ENCODE measurements at places on chromosomes 6 and 20. TPM values are rescaled to one million over a fixed set of nuclear protein-coding genes. Genes with fewer than 3 reads are reported as not detected.
A peak's percentile ranks its signal among the peaks of the same experiment; 100 is the strongest.

DNA sequence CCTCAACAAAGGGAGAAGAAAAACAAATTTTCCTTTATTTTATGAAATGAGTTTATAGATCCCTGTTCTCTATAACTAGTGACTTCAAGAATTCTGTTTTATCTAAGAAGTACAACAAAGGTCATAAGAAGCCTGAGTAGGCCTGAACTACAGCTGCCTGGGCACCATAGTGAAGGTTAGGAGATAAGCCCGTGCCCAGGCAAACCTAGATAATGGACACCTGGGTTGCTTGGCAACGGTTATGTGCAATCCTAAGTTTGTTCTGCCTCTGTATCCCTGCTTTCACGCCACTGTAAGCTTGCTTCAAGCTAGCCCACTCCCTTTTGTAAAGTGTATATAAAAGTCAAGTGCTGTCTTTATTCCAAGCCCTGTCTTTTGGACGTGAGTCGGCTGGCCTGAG lies 23.2 kb downstream of the SCGN start:
- DNase-seq: no peak

GRCh38 chr20:3818155-3819151 lies 1.9 kb upstream of the AP5S1 start:
- peak; percentile 78 for DNase-seq

DNA sequence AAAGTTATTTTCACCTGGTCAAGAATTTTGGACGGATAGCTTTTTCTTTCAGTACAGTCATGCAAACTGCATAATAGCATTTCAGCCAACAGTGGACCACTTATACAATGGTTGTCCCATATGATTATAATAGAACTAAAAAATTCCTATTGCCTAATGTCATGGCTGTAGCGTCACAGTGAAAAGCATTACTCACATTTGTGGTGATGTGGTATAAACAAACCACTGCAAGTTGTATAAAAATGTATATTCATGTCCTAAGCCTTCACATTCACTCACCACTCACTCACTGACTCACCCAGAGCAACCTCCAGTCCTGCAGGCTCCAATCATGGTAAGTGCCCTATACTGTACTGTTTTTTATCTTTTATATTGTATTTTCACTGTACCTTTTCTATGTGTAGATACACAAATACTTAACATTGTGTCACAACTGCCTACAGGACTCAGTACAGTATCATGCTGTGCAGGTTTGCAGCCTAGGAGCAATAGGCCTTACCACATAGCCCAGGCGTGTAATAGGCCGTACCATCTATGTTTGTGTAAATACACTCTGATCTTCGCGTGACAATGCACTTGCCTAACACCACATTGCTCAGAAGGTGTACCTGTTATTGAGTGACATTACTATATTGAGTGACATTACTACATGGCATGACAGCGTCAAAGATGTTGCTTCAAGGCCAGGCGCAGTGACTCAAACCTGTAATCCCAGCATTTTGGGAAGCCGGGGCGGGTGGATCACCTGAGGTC lies 17.9 kb downstream of the ABHD12 start:
- DNase-seq: no peak

- DNase-seq: no peak
Measured at GRCh38 chr6:22882581-22882980, 313.2 kb downstream of the HDGFL1 start.

GRCh38 chr20:37327748-37328147 lies 18.2 kb upstream of the SRC start:
- DNase-seq: peak; percentile 67

GRCh38 chr6:47034926-47035325 lies 7.2 kb downstream of the ADGRF1 start:
- peak; percentile 33 for DNase-seq

DNA sequence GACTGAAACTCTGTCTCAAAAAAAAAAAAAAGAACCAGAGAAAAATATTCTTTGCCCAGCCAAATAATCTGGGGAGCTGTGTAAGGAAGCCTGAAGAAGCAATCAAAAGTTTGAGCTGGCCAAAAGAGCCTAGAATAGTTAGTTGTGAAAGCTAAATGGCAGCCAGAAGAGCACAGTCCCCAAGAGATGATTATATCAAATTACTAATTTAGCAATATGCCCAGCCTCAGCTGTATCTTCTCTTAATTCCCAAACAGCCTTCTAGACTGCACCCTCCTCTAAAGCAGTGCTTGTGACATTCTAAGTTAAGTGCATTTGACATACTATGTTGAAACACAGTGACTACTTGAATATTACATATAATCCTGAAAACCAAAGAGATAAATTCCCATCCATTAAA lies 38.9 kb downstream of the CDK19 start:
- DNase-seq: no peak

GRCh38 chr20:44477151-44477550 lies 1.5 kb downstream of the TTPAL start:
- DNase-seq: no peak

DNA sequence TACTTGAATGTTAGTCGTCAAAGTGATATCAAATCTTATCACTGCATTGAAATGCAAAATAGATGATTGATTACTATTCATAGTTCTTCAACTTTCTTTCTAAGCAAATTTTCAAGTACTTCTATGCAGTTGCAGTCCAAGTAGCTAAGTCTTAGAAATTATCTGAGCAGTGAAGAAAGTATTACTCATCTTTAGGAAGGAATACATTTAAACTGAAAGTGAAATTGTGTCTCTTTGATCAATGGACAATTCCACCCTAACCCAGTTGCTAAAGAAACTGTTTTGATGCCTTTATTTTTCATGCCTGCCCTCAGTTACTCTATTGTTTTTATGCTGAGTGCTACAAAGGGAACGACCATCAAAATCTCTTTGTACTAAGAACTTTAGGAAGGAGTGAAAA lies 337.4 kb downstream of the GRIK2 start:
- DNase-seq: no peak

- peak; percentile 19 for DNase-seq
Measured at GRCh38 chr6:6599468-6599873, 11.0 kb downstream of the LY86 start.

DNA sequence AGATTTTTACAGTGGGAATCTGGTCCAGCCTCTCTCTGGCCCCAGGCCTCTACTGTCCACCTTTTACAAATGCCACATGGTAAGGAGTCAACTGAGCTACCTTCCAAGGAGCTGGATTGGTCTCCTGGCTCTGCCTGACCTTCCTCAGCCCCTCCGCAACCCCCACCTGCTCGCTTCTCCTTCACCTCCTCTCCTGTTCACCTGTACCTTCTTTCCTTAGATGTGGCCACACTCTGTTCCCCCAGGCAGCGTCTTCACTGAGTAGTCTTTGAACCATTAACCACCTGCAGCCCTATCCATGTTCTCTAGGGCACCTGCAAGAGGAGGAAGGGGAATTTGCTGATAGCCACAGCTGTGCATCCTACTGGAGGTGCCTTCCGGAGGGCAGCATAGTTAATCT lies 55.3 kb upstream of the DDR1 start:
- no peak for DNase-seq

GRCh38 chr6:119713903-119714302 lies 364.3 kb upstream of the MAN1A1 start:
- no peak for DNase-seq

GRCh38 chr20:6029538-6029937 lies 24.3 kb downstream of the LRRN4 start:
- no peak for DNase-seq

DNA sequence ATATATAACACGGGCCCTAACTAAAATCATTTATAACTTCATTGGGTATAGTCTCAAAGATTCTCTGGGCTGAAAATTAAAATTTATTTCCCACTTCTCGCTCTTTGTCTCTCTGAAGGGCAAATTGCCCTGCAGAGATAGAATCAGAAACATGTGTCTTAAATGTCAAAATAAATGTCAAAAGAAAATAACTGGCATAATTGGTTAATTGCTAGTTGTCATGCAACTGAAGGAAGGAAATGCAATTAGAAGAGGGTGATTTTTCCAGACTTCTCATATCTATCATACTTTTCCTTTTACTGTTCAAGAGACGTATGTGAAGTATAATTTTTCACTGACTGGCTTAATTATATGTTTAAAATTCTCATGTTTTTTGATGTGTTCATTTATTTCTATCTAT lies 80.3 kb upstream of the HMGCLL1 start:
- DNase-seq: no peak

DNA sequence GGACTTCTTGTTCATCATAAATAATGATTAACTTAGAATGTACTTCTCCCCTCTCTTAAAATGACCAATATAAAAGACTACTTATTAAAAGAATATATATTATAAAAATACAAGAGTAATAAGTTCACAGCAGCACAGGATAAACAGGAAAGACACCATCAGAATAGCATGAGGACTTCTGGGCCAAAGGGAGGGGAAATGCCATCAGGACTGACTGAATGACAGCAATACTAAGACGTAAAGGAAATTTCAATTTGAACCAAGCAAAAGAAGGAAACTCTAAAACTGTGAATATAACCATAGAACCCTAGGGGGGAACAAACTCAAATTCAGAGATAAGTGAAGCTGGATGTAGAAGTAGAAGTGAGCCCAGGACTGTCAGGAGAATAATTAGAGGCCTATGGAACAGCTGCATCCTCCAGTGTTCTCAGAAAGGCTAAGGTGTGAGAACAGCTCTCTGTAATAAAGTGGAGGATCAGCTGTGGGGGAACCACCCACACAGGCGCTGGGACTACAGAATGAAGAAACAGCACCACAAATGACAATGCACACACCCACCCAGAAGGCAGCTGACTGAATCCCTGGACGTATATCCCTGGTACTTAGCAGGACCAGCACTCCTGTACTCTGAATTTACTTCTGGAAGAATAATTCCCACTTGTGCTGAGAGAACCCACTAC lies 37.8 kb downstream of the ZHX3 start:
- no peak for DNase-seq

DNA sequence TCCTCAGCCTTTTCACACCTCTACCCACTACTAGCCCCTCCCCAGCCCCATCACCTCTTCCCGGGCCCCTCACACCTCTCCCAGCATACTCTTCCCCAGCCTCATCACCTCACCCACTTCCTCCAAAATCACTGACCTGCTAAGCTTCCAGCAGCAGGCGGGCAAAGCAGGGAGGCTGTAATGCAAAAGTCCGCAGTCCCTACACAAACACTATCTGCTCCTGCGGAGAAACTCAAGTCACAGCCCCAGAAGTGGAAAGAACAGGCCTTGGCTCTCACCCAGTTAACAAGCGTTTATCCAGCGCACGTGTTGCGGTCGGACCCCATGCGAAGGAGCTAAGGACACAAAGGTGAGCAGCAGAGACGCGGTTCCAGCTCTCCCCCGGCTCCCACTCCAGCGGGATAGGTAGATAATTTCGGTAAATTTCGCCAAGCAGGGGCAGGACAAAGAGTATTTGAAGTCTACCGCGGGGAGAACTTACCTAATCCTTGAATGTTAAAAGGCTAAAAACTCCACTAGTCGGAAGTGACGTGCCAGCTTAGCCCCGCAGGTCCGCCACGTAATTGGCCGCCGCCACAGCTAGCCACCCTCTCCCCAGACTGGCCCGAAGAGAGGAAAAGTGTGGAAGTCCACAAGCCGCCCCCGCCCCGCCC lies 728 bp upstream of the TRIM39 start:
- DNase-seq: no peak

DNA sequence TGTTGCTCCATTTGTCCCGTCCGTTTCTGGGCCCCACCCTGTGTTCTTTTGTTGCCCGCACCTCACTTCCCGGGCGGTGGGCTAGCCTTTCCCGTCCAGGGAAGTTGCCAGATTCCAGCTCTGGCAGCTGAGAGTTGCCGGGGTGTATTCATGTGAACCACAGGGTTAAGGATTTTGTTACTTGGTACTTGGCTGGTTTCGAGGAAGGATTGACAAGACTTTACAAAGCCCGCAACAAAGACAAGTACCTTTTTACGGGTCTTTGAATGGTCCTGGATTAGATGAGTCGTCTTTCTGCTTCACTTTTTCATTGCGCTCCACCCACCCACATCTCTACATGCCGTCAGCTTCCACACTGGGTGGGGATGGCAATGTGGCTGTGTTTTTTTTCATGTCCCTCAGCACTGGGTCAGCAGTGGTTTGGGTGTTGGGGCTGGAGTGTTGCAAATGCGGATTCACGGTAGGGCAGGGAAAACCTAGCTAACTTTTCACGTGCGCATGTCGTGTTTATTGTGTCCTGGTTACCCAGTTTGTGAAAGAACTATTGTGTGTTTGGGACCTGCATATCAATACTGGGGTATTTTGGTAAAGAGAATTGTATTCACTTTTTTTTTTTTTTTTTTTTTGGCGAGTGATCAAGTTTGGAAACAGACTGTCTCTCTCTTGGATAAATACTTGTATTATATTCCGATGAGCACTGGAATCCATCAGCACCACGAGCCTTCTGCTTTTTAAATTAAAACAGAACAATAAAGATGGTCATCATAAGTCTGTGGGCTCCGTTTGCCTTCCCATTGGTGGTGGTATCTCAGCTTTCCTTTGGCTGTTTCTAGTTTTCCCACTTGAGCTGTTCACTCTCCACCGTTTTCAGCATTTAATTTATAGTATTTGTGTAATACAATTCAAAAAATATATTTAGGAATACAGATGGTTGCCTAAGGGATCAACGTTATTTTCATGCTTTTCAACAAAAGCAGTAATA lies 1.2 kb downstream of the DUSP22 start:
- no peak for DNase-seq

DNA sequence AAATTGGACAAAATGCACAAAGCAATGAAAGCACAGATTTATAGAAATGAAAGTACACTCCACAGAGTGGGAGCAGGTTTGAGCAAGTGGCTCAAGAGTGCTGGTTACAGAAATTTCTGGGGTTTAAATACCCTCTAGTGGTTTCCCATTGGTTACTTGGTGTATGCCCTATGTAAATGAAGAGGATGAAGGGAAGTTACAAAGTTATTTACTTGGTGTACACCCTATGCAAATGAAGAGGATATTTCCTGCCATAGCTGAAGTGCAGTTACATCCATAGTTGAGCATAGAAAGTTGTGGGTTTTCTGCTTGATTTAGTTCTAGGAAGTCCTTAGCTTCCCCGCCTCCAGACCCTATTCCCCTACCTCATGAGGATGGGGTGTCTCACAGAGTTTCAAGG lies 22.7 kb downstream of the BCAS1 start:
- DNase-seq: no peak

GRCh38 chr6:132023490-132023889 lies 72.3 kb upstream of the CCN2 start:
- DNase-seq: no peak

DNA sequence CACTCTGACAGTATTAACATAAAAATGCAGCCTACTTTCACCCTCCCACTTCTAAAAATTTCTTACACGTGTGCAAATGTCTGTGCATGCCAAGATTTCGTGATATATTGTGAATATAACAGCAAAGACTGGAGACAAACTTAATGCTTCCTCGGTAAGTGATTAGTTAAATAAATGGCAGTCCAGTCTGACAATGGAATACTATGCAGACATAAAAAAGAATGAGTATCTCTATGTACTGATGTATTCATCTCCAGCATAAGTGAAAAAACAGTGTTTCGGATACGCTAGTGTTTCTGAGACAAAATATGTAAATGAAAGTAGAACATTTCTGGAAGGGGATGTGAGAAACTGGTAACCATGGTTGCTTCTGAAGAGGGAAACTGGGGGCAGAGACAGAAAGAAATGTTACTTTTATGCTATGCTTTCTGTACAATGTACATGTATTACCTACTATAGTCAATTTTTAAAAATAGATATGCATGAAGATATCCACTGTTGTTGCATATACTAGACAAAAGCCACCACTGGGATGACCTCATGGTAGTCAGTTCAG lies 7.0 kb downstream of the SLC22A23 start:
- no peak for DNase-seq

MOXD1 gene
- 0.66 TPM for total RNA-seq

TMEM170B gene
- total RNA-seq: 14.5 TPM

LTA gene
- not detected for total RNA-seq

WFDC10B gene
- total RNA-seq: not detected

OOEP gene
- not detected for total RNA-seq

WDR46 gene
- 46.8 TPM for total RNA-seq

ADGRF5 gene
- total RNA-seq: 27.6 TPM

GUCA1A gene
- total RNA-seq: not detected

MED23 gene
- total RNA-seq: 7.5 TPM

Measured in gastrocnemius medialis (tissue), 4 donors.